ENCODE measurements at places on chromosomes 3 and 15.

- no peak for DNase-seq
Observed at GRCh38 chr3:152241142-152242017, 27.3 kb upstream of the MBNL1 start.

DNA sequence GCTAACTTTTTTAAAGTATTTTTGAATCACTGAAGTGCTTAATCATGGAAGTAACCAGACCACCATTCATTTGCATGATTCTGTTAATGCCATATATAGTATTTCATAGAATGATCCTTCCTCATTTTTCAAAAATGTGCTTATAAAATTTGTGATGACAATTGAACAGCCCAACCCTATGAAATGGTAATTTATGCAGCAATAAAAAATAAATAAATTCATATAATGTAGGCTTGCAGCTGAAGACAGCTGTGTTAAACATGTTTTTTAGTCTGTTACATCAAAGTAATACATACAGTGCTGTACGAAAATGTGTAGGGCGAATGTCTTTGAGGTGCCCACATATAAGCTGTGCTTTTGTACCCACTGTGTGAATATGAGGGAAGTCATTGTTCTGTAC, 131.7 kb downstream of the FILIP1L start:
- DNase-seq = no peak

DNA sequence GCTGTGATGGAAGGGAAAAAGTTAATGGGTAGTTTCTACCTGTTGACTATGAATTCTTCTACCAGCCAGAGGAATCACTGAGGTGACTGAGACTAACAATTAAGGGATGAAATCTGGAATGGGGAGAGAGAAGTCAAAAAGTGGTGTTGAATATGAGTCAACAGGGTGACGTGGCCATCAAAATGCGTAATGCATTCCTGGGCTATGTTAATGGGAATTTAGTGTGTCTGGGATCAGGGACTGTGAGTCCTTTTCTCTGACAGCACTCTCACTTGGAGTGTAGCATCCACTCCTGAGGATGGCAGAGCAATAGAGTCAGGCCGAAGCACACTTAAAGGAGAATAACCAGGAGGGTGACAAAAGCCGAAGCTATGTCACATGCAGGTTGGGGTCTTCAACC, 60.4 kb downstream of the MESD start:
- no peak for DNase-seq

GRCh38 chr3:160401291-160402095, 2.0 kb downstream of the SMC4 start:
- no peak for DNase-seq

- no peak for DNase-seq
Observed at GRCh38 chr3:168714609-168715240, 619.0 kb upstream of the GOLIM4 start.

DNA sequence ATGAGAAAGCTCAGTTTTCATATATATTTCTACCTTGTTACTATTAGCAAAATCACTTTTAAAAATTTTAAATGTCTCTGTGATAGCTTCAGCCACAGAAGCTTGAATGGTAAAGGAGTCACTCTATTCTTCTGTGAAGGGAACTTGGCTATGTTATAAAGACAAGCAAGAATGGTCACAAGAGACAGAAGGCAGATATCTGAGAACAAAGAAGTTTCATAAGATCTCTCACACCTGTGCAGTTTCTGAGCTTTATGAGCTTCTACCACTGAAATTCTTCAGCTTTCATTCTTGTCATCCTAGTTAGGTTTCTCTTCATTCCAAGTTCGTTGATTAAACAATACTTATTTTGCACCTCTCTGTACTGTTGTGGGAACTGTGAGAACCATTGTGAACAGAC, 853.4 kb downstream of the IGSF11 start:
- no peak for DNase-seq

- DNase-seq = peak; percentile 15
Observed at GRCh38 chr3:79937567-79937966, 169.8 kb upstream of the ROBO1 start.
